T follicular helper cell (primary cell): ENCODE measurements at places on chromosomes 12 and 14.

- no peak for DNase-seq
These were observed 17.1 kb downstream of the POMT2 start for GRCh38 chr14:77303417-77304156.

- no peak for DNase-seq
These were observed 130.3 kb upstream of the RASSF8 start for GRCh38 chr12:25828188-25828587.

GRCh38 chr14:40989260-40989659 is 617.4 kb upstream of the LRFN5 start:
- no peak for DNase-seq

GRCh38 chr12:124739953-124740561 is 123.6 kb downstream of the SCARB1 start:
- DNase-seq = no peak

GRCh38 chr12:10158406-10158805 is 13.5 kb downstream of the OLR1 start:
- DNase-seq = no peak

GRCh38 chr14:105177082-105177481 is 4.0 kb downstream of the NUDT14 start:
- no peak for DNase-seq

GRCh38 chr12:131603106-131603938 is 107.6 kb upstream of the SFSWAP start:
- no peak for DNase-seq

DNA sequence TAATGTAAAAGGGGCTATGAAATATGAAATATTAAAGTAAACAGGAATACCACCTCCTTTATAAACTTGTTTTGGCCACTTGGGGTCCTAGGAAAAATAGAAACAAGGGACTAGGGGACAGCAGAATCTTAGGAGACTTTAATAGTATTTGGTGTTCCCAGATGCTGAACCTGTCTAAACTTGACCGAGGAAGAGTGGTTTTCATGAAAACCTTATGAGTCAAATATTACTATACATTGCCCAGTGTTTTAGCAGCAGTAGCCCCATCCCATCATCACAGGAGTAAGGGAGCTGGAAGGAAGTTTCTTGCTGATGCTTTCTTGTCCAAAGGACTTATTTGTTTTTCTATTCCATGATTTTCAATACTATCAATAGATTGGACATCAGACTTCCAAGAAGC is 177.5 kb upstream of the CAND1 start:
- no peak for DNase-seq

GRCh38 chr12:92130999-92131398 is 14.6 kb downstream of the BTG1 start:
- DNase-seq = no peak

DNA sequence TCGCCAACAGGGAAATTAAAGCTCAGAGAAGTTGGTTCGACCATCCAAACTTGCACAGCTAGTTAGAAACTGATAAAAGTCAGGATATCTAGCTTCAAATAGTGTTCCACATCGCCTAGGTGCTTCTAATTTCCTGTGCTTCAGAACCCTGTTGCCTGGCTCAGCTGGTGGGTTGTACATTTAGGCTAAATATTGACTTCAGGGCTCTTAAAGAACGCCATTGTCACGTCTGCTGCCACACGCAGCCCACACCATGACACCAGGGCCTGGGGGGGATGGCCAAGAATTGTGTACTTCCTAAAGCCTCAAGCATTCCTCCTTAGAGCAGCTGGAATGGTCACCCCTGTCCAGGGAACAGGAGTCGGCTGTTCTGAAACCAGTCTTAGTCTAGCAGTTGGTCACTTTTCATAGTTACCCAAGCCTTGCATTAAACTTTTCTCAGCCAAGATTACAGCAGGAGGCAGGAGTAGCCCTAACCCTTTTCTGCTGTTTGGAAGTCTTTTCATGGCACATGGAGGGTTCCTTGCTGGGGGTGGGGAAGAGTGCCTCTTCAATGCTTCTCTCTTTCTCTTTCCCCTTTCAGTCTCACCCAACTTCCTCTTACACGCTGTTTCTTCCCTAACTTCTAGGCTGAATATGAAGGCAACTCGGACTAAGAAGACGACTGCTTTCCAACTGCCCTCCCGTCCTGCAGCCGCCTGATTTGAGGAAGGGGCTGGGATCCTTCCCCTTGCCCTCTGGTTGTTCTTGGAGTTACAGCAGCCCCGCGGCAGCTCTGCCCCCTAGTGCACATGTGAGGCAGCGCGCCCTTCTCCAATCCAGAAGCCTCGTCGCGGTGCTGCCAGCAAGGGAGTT is 17.1 kb downstream of the FOS start:
- DNase-seq = peak; percentile 68

GRCh38 chr14:104423701-104424405 is 155.7 kb upstream of the C14orf180 start:
- no peak for DNase-seq

DNA sequence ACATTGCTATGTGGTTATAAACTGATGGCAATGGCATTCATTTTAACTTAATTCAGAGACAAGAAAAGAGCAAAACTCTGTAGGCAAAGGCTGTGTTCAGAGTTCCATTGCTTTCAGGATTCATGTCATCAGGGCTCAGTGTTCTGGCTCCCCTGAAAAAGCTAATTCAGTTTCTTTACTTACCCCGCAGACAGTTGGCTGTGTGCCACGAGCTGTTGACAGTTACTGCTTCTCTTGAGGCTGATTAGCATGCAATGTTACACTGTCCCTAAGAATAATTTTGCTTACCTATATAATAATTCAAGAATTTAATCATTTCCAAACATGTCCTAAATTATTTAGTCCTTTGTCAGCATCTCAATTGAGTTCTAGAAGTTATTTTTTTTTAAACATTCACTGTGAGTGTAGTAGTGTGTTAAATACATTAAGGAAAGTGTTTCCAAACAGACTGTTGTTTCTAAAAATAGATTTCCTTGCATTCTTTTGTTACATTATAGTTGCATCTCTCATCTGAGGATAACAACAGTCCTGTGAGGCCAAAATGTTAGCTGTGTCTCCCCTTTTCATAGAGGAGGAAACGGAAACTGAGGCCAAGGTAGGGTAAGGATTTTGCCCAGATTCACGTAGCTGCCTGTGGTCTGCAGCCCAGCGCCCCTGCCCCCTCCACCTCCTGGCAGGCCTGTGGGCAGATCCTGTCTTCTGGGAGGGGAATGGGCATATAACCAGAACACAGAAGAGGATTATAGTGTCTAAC is 98.6 kb downstream of the PELI2 start:
- no peak for DNase-seq

DNA sequence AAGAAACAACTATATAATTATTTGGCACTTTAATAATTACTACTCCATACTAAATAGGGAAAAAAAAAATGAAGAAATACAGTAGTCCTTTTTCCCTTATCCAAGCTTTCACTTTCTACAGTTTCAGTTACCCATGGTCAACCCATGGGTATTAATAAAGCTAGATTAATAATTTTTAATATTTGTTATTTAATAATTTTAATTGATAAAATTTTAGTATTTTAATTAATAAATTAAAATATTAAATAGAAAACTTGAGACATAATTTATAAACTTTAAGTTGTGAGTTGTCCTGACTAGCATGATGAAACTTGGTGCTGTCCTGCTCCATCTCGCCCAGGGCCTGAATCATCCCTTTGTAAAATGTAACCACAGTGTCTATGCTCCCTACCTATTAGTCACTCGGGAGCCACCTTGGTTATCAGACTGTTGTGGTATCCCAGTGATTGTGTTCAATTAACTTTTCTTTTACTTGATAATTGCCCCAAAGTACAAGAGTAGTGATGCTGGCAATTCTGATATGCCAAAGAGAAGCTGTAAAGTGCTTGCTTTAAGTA is 71.8 kb downstream of the PAWR start:
- DNase-seq = no peak

DNA sequence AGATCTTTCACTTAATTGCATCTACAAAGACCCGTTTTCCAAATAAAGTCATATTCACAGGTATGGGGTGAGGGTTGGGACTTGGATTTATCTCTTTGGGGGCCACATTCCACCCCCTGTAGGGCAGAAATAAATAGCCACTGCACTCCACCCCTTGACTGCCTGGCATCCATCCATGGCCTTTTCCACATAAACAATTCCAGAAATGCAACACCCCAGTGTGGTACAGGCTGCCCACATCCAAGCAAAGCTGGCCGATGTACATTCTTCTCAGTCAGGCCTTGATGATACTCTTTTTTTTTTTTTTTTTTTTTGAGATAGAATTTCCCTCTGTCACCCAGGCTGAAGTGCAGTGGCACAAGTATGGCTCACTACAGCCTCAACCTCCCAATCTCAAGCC is 12.9 kb downstream of the DGLUCY start:
- no peak for DNase-seq

DNA sequence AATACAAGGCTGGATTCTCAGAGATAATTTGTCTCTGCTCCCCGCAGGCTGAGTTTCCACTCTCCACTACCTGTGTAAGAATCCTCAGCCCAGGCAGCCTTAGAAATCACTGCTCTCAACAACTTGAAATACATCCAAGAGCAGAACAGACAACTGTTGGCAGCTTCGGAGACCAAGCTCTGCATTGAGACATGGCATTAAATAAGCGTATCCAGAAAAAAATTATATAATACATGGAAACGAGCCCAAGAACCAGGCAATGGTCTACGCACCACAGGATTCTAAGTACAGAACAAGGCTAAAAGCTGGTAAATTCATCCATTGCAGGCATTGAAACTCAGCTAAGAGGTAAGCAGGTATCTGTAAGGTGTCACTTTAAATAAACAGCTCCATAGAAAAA is 165.5 kb upstream of the DIO3 start:
- no peak for DNase-seq

DNA sequence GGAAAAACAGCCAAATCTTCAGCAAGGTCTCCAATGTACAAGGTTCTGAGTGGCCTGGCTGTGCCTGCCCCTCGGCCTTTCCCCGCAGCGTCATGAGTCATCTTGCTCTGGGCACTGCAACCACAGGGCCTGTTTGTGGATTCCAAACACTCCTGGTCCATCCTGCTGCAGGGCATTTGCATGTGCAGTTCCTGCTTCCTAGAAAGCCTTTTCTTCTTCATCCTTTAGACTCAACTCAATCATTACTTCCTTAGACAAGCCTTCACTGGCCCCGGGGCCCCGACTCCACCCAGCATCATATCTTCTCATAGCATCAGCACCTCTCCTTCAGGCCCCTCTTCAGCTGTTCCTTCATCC is 101.8 kb upstream of the EGLN3 start:
- no peak for DNase-seq

DNA sequence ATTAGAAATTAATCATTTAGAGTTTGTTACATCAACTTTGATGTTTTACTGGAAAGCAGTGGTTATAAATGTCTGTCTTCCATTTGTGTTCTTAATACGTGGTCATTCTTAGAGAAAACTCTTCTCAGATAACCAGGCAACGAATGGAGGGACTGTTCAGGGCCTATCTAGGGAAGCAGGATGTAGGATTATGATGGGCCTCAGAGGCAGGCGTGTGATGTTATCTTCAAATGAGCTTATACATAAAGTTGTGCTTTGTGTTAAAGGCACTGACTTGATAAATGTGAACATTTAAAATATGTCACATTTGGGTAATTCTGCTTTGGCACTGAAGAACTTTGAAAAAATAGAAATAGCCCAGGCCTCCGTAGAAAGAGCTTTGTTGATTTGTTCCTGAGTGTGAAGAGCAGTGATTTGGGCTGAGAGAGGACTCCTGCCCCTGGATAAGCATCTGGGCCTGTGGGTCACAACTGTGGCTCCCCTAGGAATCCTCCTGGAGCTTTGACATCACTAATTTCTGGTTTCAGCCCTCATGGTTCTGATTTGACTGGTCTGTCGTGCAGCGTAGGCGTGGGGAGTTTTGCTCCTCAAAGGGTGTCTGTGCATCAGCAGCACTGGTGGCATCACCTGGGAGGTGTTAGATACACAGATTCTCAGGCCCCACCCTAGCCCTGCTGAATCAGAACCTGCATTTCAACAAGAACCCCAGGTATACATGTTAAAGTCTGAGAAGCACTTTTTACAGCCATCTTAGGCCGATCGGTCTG is 55.4 kb downstream of the SAMD4A start:
- no peak for DNase-seq

DNA sequence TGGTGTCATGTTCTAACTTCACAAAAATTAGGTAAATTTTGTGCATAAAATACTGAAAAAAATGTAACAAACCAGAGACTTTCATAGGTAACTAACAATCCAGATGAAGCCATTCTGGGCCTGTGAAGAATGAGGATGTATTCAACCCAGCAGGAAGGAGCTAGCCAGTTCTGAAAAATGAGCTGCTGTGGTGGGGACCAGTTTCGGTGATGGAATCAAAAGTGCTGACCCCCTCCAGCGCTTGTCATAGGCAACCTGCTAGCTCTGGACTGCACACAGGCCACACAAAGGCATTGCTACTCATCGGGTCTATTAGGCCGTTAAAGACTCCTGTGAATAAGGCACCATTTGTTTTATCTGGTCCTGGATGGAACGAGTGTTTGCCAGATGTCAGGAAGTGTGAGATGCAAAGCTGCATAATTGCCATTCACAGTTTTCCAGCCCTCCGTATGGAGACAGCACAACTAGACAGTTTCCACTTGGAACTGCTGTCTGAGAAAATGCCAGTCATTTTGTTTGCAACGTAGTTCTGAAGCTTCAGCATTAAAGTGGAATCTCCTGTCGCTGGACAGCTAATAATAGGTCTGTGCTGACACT is 3.3 kb upstream of the RIMBP2 start:
- DNase-seq = no peak

DNA sequence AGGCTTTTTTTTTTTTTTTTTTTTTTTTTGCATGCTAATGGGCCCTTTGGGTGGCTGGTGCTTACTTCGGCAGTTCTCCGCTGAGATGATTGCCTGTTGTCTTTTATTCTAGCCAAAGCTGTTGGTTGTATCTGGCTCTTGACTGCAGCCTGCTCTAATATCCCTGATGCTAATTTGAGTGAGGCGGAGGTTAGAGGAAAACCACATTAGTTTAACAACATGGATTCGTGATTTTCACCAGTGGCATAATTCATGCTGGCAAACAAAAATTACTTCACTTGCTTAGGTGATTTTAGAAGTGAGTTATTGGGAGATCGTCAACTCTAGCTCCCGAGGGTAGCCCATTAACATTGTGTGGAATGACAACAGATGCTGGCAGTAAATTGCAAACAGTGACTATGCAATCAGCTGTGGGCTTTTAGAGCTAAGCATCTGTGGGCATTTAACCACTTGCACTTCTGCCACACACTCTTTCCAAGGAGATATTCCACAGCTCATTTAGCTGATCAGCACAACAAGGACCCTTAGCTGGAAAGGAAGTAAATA is 97.6 kb upstream of the ZDHHC17 start:
- no peak for DNase-seq

DNA sequence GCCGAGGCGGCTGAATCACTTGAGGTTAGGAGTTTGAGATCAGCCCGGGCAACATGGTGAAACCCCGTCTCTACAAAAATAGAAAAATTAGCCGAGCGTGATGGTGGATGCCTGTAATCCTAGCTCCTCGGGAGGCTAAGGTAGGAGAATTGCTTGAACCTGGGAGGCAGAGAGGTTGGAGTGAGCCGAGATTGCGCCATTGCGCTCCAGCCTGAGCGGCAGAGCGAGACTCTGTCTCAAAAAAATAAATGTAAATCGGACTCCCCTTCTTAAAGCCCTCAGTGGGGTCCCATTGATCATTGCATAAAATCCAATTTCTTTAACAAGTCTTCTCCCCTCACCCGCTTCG is 908 bp downstream of the TDP1 start:
- no peak for DNase-seq

- no peak for DNase-seq
These were observed 58.3 kb downstream of the NINJ2 start for GRCh38 chr12:604956-605355.

- no peak for DNase-seq
These were observed 308.2 kb upstream of the FBXO33 start for GRCh38 chr14:39740454-39740853.

GRCh38 chr12:78439666-78440065 is 424.9 kb upstream of the SYT1 start:
- no peak for DNase-seq
